ENCODE measurements at places on chromosomes 6 and 20.
A peak's percentile ranks its signal among the peaks of the same experiment; 100 is the strongest.

DNA sequence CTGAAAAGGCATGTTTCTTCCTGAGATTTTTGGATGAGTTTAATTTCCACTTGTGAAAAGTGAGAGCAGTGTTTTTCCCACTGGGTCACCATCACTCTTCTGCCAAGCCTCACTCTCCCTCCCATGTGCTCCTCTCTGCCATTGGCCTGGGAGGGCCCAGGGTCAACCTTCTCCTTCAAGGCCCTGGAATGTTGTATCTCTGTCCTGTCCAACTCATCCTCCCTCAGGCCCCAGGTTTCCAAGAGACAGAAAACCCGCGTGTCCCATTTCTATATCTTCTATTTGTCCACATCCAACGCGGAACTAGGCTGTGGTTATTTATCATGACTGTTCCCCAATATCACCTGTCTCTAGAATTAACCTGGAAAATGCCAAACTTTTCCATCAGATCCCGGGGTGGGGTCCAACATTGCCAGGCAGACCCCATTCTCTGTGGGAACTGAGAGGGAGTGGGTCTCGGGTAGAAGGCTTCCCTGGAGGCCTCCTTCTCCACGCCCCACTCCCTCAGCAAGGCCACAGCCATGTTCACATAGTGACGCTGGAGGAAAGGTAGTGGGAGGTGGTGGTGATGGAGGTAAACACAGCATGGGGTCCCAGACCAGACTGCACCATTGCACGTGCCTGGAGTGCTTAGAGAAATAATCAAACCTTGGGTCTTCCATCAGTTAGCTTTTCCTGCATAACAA is 173.5 kb downstream of the SCP2D1 start:
- no peak for DNase-seq

GRCh38 chr6:16868968-16869367 is 107.7 kb upstream of the ATXN1 start:
- DNase-seq: no peak

GRCh38 chr20:39112178-39112743 is 150.1 kb downstream of the DHX35 start:
- no peak for DNase-seq

- peak; percentile 84 for DNase-seq
Measured at GRCh38 chr6:30489081-30490025, at the start of gene HLA-E. Gene HLA-E, plus strand, starts transcription at chr6:30489509. Its CDS starts 23 bp downstream, at chr6:30489532.

DNA sequence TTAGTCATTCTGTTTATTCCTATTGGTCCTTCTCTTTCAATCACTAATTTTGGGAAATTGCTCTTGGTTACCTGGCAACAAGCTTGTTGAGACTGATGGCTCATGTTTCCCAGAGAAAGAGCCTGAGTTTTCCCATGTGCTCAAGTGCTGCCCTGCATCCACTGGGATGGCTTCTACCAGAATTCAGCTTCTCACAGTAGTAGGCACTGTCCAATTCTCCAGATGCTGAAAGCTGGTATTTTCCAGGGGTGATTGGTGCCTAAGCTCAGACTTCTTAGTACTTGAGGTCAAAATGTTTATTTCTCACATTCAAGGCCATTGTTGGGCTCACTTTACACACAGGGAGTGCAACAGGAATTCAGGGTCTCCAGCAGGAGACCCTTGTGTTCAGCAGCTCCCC is 29.1 kb upstream of the SLC2A12 start:
- no peak for DNase-seq

- DNase-seq: no peak
Measured at GRCh38 chr20:32433311-32434021, 75.3 kb downstream of the ASXL1 start.

DNA sequence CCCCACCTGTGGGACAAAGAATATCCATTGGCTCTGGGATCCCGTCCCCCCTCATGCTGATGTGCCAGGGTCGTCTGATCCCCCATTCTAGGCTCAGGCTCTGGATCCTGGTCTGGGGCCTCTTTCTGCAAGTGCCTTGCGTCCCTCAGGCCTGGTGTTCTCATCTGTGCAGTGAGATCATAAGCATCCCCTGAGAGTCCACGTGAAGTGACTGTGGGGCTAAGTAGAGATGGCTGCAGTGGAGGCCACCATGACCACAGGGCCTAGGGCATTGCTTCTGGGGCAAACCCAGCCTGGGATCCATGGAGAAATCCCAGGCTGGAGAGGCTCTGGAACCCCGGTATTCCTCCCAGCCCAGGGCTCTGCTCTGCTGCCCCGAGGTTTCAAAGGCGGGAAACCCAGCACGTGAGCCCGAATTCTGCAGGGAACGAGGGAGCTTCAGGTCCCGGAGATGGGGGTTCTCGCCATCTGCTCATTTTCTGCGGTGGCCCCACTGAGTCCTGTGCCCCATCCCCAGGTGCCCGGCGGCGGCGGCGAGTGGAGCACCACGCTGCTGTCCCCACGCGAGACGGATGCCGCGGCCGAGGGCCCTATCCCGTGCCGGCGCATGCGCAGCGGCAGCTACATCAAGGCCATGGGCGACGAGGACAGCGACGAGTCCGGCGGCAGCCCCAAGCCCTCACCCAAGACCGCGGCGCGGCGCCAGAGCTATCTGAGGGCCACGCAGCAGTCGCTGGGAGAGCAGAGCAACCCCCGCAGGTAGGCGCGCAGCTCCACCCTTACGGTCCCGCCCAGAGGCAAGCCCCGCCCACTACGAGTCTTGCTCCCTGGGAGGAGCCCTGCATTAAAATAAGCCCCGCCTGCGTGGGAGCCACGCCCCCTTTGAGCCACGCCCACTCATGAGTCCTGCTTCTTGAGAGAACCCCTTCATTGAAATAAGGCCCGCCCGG is 105.5 kb upstream of the MYL9 start:
- DNase-seq: no peak

- DNase-seq: no peak
Measured at GRCh38 chr20:8953300-8953699, 115.6 kb upstream of the PLCB4 start.

DNA sequence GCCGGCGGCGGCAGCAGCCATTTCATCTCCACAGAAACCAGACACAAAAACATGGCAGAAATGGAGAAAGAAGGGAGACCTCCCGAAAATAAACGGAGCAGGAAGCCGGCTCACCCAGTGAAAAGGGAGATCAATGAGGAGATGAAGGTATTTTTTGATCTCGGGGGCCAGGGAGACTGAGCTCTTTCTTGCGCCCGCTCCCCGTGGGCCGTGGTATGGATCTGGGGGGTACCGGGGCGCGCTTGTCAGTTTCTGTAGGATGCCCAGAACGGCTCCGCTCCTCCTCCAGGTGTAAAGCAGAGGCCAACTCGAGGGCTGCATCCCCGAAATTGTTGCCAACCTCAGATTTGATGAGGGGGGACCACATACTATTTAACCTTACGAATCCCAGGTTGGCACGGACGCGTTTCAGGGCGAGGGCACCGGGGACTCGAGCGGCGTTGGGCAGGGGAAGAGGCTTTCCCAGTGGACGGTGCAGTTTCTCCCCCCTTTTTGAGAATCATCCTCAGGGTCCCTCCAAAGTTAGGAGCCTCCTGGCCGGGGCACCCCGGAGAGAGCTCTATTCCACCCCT is 735 bp downstream of the SOBP start:
- DNase-seq: no peak

DNA sequence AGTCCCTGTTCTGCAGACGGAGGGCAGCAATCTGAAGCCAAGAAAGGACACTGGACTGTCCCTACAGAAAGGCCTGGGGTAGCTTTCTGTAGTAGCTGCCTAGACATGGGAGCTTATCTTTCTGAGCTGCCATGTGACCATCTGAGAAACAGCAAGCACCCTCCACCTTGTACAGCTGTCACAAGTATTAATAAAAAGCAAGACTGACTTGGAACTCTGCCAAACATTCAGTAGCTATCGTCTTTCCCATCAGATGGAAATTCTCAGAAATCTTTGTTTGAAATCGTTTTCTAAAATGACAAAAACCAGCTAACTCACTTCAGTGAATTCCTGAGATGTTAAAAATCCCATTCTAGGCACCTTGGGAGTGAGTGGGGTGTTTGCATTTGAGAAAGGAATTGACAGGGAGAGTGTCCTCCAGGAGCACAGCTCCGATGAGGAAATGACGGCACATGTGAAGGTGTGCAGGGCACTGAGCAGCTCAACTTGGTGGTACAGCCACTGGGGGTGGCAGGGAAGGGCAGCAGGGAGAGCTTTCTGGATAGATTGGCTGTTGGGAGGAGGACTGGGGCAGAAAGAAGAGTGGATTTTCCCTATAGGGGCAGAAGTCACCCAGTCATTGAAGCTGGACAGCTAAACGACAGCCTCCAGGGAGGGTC is 24.5 kb downstream of the ACSS1 start:
- no peak for DNase-seq

DNA sequence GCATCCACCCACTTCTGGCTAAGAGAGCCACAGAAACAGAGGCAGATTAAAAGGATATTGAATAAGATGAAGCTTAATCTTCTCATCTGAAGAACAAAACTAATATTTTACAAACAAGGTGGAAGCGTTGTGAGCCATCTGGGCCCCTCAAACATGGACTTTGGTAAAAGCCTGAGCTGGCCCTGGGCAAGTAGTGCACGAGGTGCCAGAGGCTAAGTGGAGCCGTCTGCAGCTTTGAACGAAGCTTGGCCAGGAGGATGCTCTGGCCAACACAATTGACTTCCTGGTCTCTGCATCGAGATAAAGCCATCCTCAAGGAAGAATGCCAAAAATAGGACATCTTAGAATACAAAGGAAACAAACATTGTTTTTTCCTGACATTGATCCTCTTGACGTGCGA is 53.2 kb upstream of the PLEKHG1 start:
- no peak for DNase-seq

- DNase-seq: no peak
Measured at GRCh38 chr20:58590679-58591473, 60.2 kb upstream of the STX16 start.

GRCh38 chr6:159483259-159483658 is 209.8 kb downstream of the SOD2 start:
- no peak for DNase-seq

DNA sequence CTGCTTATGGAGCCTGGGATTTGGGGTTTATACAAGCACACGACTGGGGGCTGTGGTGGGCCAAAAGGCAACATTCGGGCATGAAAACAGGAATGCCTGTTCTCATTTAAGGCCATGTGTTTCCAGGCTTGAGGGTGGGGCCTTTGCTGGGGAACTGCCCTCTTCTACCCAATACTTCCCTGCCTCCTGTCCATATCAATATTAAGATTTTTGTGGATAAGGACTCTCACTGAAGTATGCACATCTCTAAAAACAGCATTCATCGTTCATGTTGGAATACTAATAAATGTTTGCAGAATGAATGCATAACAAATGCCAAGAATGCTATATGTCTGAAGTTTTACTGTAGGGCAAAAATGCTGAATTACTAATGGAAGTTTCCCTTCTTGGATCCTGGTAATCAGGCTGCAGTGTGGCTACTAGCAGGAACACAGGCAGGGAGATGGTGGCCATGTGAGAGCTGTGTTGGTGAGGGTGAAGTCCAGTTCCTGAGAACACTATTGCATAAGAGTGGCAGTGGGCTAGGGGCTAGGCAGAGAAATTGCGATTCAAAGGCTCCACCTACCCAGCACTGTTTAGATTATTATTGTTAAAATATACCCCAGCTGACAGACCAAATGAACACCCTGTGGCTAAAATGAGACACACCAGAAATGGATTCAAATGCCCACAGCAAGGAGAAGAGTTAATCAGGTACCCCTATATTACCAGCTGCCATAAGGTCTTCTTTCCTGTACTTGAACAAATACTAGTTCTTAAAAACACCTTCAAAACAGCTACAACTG is 644.3 kb downstream of the EPM2A start:
- no peak for DNase-seq

GRCh38 chr20:57294550-57294949 is 28.1 kb upstream of the BMP7 start:
- DNase-seq: no peak

DNA sequence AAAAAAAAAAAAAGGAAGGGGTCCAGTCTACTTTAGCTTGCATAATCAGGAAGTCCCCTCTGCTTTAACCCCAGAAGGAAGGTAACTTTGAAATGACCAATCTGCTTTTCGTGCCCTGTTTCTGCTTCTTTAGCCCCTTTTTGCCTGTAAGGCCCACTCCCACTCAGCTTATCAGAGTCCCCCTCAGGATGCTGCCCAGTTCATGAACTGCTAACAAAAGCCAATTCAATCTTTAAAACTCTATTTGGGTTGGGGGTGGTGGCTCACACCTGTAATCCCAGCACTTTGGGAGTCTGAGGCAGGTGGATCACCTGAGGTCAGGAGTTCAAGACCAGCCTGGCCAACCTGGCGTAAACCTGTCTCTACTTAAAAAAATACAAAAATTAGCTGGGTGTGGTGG is 12.3 kb downstream of the GHRH start:
- DNase-seq: no peak

GRCh38 chr6:21596949-21597682 is 3.6 kb downstream of the SOX4 start:
- peak; percentile 77 for DNase-seq

- DNase-seq: no peak
Measured at GRCh38 chr6:106181664-106182418, 95.7 kb downstream of the PRDM1 start.

DNA sequence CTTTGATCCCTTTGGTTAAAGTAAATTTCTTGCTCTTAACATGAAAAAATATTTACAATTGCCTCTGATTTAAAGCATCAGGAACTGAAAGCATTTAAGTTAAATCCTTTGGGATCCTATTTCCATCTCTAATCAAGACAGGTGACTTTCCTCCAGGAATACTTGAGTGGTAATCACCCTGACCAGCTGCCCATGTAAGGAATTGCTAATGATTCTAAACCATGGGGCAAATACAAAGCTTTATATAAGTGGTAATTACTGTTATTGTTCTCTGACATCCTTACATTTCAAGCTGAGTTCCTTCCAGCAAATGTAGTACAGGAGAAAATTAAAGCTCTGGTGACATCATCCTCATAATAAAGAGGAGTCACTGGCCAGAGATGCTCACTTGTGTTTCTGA is 100.6 kb downstream of the CRYBG1 start:
- no peak for DNase-seq

DNA sequence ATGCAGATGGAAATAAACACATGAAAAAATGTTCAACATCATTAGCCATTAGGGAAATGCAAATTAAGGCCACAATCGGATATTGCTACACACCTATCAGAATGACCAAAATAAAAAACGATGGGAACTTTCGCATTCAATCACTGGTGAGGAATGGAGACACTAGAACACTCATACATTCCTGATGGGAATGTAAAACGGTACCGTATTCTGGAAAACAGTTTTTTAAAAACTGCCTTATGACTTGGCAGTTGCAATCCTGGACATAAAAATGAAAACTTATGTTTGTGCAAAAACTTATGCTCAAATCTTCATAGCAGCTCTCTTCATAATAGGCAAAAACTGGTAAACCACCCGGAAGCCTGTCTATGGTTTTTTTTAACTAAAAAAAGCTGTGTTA is 146.0 kb downstream of the CEBPB start:
- no peak for DNase-seq

DNA sequence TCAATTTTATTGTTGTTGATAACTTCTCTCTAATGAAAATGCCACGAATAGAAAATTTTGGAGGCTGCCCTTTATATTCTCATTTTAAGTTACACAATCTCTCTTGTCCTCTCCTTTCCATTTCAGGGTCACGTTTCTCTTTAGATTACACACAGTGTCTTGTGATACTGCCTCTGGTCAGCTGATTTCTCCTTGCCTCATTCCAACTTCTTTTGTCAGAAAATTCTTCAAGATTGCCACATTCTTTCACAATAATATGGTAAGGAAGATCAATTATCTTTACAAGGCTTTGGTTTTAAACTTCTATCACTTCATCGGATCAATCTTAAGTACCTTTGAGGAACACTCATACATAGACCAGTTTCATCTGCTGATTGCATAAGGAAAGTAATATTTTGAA is 370.3 kb downstream of the RFPL4B start:
- DNase-seq: no peak

- no peak for DNase-seq
Measured at GRCh38 chr20:62666736-62667529, 24.6 kb downstream of the SLCO4A1 start.

- DNase-seq: no peak
Measured at GRCh38 chr6:131952886-131953509, 1.8 kb upstream of the CCN2 start.
